ENCODE measurements at places on chromosomes 6 and 20.
A peak's percentile ranks its signal among the peaks of the same experiment; 100 is the strongest.

- no peak for DNase-seq
These were observed 24.7 kb upstream of the BAG2 start for GRCh38 chr6:57147401-57147800.

DNA sequence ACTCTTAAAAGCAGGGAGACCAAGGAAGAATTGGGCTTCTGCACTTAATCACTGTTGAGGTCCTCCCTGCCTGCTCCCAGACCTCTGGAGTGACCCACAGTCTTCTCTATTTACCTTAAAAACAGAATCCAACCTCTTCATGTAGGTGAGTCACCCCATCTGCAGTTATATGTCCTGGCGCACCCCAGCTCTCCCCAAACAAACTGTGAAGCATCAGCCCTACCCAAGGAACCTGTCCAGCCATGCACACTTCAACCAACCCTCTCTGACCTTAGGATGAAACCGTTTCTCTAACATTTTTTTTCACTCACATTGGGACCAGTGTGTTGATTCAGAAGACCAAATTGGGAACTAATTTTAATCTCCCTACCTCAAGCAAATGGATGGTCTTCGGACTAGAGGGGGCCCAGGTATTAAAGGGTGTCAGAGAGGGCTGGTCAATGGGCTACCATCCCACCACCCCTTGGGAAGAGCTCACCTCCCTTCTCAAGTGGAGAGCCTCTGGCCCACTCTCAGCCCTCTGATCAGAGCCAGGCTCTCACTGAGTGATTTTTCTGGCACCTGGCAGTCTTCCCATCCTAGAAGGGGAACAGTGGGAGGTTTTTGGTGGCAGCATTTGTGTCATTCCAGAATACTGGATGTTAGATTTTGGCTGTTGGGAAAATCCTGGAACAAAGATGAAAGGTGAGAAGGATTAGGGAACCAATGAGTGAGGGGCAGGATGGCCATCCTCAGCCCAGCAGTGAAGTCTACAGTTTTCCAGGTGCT, 203.6 kb downstream of the LRFN2 start:
- DNase-seq: no peak

DNA sequence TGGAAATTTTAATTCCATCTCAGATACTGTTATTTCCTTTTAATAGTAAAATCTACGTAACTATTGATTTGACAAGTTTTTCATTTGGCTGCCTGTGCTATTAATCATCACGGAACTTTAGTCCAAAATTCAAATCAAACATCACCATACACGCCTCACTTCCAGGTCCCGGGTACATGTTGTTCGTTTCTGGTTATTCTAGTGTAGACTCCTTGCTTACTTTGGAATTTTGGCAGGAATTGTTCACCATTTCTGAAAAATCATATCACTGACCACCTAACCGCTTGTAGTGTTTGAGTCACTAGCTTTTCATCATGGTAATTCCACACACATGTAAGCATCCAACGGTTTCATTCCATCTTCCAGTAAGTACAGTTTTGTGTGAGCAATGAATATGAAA, 98.0 kb upstream of the NHSL1 start:
- no peak for DNase-seq

- no peak for DNase-seq
These were observed 45.0 kb upstream of the ZBTB24 start for GRCh38 chr6:109527989-109528388.

DNA sequence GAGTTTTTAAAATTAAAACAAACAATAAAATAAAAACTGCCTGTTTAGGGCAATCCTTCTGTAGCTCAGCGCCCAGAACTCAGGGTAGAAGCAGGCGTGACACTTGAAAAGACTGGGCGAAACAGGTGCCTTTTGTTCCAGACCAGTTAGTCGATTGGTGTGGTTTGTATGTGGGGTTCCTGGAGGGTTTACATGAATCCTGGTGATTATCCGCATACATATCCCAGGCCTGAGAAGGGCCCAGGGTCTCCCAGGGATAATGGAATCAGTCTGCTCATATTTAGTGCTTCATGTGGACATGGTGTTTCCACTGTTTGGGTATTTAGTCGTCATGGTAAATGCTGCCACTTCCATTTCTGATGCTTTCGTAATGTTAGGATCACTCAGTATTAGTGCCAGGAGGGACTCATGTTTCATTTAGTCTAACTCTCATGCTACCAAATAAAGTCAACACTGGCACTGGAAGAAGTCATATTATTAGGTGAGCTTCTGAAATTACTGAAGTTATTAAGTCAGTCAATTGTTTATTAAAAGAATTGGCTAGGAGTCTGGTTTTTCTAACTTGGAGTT, 116.5 kb downstream of the SAMD5 start:
- no peak for DNase-seq

GRCh38 chr20:15831201-15831600, 742.0 kb downstream of the KIF16B start:
- DNase-seq: no peak

DNA sequence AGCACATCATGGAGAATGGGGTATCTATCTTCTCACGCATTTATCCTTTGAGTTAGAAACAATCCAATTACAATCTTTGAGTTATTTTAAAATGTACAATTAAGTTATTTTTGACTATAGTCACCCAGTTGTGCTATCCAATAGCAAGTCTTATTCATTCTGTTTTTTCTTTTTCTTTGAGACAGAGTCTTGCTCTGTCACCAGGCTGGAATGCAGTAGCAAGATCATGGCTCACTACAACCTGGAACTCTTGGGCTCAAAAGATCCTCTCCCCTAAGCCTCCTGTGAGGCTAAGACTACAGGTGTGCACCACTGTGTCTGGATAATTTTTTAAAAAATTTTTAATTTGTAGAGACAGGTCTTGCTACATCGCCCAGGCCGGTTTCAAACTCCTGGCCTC, 201.5 kb upstream of the ZNF217 start:
- no peak for DNase-seq

GRCh38 chr20:42963796-42964195, 225.9 kb downstream of the PTPRT start:
- DNase-seq: no peak

- DNase-seq: no peak
These were observed 28.9 kb downstream of the CLIC5 start for GRCh38 chr6:45986746-45987274.

DNA sequence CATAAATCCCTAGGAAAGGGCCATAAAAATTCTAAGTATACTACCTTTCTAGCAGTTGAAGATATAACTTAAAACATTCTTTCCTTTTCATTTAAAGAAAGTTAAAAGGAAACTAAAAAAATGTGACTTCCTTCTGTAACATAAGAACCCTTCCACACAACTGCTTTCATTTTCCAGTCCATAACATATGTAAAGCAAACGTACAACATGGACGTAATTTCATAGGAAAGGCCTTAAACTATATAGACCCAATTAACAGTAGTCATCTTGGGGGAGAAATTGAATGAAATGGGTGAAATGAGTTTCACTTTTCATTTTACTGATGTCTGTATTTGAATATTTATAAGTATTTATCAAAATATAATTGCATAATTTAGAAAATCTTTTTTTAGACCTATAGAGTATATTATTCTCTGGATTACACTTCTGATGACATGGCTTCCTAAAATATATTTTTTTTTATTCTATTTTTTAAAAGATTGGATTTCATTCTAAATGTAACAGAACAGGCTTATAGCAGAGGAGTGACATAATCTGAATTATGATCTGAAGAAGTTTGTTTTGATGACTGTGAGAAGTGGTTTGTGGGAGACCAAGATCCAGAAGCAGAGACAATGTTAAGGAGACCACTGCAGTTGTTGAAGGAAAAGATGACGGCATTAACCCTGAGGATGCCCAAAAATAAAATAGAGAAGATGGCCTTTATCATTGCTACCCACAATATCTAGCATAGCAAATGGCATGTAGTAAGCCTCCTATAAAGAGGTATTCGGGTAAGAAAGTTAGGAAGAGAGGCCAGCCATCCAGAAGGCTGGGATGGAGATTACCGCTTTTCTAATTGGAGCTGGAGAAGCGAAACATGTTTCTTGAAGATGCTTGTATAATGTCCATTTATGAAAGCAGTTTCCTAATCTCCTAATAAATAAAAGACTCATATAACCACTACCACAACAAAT, 260.4 kb downstream of the PTPRK start:
- DNase-seq: peak; percentile 21

GRCh38 chr6:142567461-142567860, 265.7 kb downstream of the ADGRG6 start:
- DNase-seq: no peak

- no peak for DNase-seq
These were observed 7.5 kb upstream of the CD164 start for GRCh38 chr6:109389650-109390274.

DNA sequence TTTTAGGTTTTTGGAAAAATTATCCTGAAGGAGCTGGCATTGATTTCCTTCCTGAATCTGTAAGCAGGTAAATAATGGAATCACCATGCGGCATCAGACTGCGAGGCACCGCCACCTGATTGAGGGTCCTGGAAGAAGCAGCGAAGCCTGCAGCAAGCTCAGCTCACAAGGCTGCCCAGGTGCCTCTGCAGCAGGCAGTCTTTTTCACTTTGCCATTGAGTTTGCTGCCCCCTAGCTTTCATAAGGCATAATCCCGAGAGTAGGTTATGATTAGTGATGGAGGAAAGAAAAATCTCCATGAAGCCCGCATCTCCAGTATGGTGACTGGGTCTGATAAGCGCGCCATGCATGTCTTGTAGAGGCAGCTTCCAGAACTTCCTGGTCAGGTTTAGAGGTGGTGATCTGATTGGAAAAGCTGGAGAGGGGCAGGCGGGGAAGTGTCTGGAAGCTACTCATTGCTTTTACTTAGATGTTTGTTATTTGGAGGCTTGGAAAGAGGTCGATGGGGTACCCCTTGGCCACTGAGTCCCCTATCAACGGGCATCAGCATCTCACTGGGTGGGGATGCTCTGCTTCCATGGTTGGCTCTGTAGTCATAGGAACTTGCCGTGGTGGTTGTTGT, 26.7 kb downstream of the IYD start:
- peak; percentile 68 for DNase-seq

- DNase-seq: no peak
These were observed 386.6 kb upstream of the SLC35B3 start for GRCh38 chr6:8821981-8822381.

DNA sequence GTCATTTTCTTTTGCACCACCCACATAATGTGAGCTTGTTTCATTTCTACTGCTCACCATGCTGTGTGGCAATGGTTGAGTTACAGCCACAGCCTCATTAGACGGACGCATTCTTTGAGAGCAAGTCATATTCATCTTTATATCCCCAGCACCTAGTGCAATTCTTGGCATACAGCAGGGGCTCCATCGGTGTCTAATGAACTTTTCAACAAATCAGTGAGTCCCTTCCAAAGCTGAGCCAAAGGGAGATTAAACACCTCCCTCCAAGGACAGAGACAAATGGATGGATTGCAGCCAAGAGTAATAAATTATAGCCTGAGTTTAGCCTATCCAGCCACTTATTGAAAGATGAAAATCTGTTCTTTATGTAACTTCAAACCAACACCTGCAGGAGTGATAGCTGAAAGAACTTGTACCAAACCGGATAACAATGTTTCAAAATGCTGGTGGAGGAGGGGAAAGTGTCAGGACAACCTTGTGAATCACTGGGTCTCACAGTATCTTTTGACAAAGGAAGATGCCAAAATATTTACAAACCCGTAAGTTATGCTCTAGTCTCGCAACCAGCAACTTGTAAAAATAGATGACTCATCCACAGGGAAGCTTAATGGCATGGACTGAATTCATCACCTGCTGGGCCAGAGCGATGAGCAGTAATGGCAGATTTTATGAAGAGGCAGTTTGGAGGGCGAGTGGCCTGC, 139.0 kb downstream of the PXDC1 start:
- no peak for DNase-seq

DNA sequence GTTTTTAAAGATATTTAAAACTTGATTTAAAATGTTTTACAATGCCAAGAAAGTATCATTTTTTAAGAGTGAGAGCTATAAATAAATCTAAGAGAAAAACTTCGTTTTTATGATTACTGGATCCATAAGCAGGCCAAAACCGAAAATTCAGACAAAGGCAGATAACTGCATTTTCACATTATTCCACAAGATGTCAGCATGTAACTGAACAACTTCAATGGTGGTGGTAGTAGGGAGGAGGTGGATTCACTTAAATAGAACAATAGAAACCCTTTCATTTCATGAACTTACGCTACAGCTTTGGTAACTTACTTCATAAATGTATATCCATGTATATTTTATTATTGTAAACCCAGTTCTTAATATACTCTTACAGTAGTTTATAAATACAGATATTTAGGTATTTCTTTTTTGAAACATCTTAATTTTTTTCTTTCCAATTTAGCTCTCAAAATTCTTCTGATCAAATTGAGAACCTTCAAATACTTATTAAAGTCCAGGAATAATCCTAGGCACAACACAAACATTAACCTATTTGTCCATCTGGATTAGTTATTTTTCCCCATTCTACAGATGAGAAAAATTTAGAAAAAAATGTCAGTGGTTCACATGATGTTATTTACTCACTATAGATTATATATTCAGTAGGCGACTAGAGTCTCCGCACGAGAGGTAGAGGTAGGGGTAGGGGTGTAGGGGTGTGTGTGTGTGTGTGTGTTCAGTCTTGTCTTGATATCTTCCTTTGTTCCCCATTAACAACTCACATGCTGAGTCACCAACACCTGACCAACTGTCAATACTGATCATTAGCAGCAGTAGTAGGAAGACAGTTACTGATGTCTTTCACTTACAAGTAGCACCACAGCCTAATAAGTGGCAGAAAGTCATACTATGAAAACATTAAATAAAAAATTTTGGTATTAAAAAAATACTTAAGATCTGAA, 111.5 kb downstream of the ARHGAP18 start:
- DNase-seq: peak; percentile 76

GRCh38 chr6:157253699-157254098, 69.6 kb downstream of the TMEM242 start:
- no peak for DNase-seq

DNA sequence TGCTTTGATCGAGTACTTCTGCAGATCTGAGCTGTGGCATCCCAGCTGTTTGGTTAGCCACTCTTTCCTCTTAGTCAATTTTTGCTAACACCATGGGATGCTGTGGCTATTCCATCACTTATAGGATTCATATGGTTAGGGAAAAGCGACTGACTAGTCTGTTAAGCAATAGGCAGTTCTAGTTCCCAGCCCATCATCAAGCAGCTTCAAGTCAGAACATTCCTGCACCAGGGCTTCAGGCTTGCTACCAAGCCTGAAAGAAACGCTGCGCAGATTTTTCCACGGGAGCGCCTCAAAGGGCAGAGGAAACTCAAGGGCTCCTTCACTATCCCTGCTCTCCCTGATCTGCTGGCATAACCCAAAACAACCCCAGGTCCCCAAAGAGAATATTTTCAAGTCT, 159.8 kb upstream of the SUPT3H start:
- no peak for DNase-seq

DNA sequence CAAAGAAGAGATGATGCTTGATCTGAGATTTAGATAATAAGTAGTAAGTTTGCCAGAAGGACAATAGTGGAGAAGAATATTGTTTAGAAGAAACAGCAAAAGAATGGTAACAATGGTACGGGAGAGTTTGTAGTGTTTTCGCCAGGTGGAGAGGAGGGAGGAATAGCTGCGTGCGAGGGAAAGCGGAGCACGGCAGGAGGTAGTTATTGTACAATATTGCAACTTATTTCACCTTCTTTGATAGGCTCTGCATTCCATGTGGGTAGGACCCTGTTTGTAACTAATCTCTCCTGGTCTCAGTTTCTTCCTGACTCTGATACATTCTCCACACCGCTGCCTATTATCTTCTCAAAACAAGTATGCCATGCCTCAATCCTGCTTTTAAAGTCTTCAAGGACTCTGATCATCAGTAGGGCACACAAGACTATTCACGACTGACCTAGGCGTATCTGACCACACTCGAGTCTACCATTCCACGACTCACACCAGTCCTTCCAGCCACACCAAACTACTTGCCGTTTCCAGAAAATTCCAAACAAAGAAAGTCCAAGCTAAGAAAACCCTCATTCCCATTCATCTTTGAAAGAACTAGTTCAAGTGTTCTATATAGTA, 1.1 kb downstream of the PPIL4 start:
- no peak for DNase-seq
